ENCODE measurements at places on chromosomes 2 and 18.

- no peak for DNase-seq
Measured at GRCh38 chr2:184598316-184599053, at the start of gene ZNF804A. TSS of gene ZNF804A (plus strand) at chr2:184598529. CDS start at chr2:184598960, 431 bp downstream.

- no peak for DNase-seq
Measured at GRCh38 chr2:122078451-122078850, 323.0 kb downstream of the TSN start.

DNA sequence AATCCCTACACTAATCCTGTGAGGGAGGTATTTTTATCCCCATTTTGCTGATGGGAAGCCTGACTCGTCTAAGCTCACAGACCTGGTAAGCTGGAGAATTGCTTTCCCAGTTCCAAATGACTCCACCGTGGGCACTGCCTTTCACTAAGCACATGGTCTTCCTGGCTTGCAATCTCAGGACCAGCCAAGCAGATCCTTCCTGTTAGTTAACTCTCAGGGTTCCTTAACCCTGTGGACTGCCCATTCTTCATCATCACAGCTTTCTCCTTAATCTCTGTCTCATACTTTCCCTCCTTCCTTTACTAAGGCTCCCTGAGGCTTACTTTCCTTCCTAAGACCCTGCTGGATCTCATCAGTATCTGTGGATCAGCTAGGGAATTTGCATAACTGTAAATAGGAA, 122.2 kb upstream of the ZEB2 start:
- no peak for DNase-seq

GRCh38 chr2:177783835-177784744, 288.5 kb downstream of the PDE11A start:
- DNase-seq, result no peak

DNA sequence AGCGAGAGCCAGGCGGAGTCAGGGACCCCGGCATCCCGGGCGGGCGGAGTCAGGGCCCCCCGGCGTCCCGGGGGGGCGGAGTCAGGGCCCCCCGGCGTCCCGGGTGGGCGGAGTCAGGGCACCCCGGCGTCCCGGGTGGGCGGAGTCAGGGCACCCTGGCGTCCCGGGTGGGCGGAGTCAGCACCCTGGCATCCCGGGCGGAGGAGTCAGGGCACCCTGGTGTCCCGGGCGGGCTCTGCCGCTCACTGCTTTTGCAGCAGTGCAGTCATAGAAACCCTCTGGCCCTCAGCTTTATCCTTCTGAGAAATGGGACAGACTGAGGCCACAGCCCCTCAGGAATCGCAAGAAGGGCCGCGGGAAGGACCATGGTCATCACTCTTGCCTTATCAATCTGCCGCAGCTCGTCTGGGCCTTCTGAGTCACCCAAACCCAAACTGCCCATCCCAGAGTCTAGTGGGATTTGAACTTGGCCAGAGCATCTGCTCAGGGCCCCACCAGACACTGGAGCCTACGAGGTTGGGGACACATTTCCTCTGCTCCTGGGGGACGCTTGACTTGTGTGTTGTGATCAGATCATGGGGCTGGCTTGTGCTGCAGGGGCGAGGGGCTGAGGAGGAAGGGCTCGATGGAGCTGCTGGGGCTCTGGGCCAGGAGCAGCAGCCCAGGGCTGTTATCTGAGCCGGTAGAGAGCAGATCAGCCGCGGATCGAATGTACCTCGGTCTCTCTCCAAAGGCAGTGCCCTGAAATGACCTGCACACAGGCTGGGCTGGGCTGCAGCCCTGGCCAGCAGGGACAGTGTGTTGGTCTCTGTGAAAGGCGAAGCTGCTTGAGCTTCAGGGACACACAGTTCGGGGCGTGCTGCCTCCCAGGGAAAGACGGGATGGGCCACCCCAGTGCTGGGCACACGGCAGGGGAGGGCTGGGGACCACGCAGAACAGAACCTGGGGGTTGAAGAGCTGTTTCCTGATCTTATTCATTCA, 290.1 kb upstream of the HDAC4 start:
- DNase-seq, result no peak
